ENCODE measurements at places on chromosomes 5 and 9.
A peak's percentile ranks its signal among the peaks of the same experiment; 100 is the strongest.

GRCh38 chr5:60277941-60278340, 384.4 kb upstream of the PDE4D start:
- no peak for DNase-seq

- DNase-seq = no peak
Measured at GRCh38 chr5:67793966-67794365, 421.6 kb upstream of the PIK3R1 start.

GRCh38 chr9:104851546-104851920, 76.4 kb downstream of the ABCA1 start:
- no peak for DNase-seq

- DNase-seq = no peak
Measured at GRCh38 chr5:531749-532315, 7.6 kb upstream of the SLC9A3 start.

- DNase-seq = no peak
Measured at GRCh38 chr5:50365426-50366251, 75.4 kb downstream of the EMB start.

- no peak for DNase-seq
Measured at GRCh38 chr9:131112374-131113154, 12.8 kb upstream of the NUP214 start.

DNA sequence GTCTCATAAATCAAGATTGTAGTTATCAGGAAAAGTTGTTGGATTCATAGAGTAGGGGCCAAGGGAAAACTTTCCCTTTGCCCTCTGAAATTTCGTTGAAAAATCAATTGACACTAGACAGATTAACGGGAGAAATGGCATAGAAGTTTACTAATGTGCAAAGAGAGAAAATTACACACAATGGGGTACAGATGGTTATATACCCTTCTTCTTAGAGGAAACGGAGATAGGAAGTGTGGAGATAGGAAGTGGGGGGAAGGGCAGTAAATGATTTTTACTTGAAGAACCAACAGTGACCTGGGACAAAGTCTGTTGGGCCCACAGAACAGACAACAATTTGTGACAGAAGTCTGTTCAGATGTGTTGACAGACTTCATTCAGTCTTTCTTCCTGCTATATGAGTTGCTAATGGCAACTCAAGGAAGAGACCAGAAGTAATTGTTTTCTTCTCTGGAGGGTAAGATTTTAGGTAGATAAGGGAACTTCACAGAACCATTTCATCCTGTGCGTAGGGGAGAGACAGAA, 177.9 kb downstream of the C9orf152 start:
- DNase-seq = no peak

- no peak for DNase-seq
Measured at GRCh38 chr9:20447291-20447690, 175.0 kb downstream of the MLLT3 start.

GRCh38 chr9:83061990-83062650, 822 bp downstream of the RASEF start:
- DNase-seq = peak; percentile 65

DNA sequence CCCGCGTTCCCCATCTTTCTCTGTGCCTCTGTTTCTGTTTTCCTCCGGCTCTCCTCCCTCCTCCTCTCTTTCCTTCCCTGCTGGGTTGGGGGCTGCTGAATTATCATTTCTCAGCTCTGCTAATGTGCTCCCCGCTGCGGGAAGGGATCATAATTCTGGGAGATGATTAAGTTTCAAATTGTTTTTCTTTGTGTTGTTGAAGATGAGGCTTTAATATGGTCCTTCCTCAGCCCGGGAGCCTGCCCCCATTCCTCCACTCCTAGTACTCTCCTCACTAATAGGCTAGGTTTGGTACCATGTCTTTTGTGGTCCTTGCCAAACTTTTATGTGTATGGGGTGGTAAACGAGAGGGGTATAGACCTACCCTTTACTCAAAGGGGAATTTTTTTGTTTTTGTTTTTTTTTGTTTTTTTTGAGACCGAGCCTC, 5.7 kb upstream of the PCDH1 start:
- no peak for DNase-seq

DNA sequence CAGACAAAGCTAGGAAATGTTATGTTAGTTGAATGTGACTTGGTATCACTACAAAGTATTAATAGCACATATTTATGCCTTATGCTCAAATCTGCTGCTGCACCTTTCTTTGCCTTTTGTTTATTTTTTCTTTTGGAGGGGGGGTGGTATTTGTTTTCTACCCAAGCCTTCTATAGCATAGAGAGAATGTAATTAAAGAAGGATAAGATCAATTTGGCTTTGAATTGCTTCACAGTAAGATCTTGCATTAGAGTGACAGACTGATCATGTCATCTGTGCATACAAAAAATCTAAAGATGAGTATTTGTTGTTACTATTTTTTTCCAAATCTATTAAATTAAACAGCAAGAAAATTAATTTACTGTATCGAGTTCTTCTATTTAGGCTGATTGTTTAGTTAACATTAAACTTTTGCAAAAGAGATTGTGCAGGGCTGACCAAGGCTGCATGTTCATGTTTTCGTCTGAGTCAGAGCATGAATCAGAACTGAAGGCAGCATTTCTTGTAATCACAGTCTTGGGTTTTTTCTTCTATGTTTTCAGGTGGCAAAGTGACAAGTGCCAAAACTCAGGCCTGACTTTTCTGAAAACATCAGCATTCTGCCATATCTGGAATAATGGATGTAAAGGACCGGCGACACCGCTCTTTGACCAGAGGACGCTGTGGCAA, 1007.1 kb upstream of the WWC1 start:
- no peak for DNase-seq

GRCh38 chr5:102789469-102789868, 34.4 kb downstream of the PAM start:
- DNase-seq = no peak

- DNase-seq = no peak
Measured at GRCh38 chr5:149206524-149207141, 65.0 kb upstream of the AFAP1L1 start.

- DNase-seq = no peak
Measured at GRCh38 chr5:6736524-6737042, 23.4 kb downstream of the TENT4A start.

- DNase-seq = no peak
Measured at GRCh38 chr9:113349066-113349444, 286 bp upstream of the BSPRY start.

GRCh38 chr5:146185161-146185560, 2.7 kb upstream of the LARS1 start:
- no peak for DNase-seq

GRCh38 chr9:32411753-32412152, 27.3 kb downstream of the ACO1 start:
- DNase-seq = no peak

- no peak for DNase-seq
Measured at GRCh38 chr5:96050273-96050880, 88.7 kb upstream of the ELL2 start.

DNA sequence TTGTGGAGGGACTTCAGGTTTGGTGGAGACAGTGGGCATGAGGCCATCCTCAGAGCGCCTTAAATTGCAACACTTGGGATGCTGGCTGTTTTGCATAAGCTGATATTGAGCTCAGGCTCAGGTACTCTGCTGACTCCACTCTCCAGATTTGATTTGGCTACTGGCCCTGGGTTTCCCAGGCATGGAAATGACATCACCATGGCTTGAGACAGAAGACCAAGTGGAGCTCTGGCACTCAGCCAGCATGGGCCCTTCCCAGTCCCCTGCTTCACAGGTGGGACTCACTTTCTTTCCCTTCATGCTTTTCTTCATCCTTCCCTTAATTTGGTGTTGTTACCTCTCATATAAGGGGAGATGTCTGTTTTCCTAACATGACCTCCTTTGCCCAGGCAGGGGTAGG, 72.0 kb upstream of the IL12B start:
- no peak for DNase-seq

DNA sequence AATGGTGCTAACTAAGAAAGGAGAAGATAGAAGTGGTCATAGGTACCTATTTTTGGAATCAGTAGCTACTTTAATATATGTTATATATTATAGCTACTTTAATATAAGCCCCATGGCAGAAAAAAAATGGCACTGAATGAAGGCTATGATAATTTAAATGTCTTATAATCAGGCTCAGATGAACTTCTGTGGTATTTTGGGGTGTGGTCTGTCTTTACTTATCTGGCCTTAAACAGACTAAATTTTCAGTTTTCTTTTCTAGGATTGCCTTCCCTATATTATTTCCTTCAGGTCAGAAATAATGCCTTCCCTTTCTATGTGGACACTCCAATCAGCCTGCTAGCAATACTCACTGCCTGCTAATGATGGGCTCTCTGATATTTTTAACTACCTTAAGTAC, 292.3 kb downstream of the SLF1 start:
- no peak for DNase-seq

- DNase-seq = no peak
Measured at GRCh38 chr5:157248821-157249470, 17.0 kb upstream of the CYFIP2 start.

GRCh38 chr9:32486839-32487562, 39.0 kb downstream of the RIGI start:
- DNase-seq = no peak

Data from H9 (cell line).